Stimulated activated naive CD8-positive, alpha-beta T cell treated with anti-CD3 and anti-CD28 coated beads, Interleukin-15, Interleukin-2, amounts not matched to agents 100 U/mL and 50 U/mL, for 24 hours (primary cell): ENCODE measurements at places on chromosomes 3 and 15.
A peak's percentile ranks its signal among the peaks of the same experiment; 100 is the strongest.

GRCh38 chr15:25903024-25903581 lies 40.0 kb upstream of the ATP10A start:
- DNase-seq = peak; percentile 20

DNA sequence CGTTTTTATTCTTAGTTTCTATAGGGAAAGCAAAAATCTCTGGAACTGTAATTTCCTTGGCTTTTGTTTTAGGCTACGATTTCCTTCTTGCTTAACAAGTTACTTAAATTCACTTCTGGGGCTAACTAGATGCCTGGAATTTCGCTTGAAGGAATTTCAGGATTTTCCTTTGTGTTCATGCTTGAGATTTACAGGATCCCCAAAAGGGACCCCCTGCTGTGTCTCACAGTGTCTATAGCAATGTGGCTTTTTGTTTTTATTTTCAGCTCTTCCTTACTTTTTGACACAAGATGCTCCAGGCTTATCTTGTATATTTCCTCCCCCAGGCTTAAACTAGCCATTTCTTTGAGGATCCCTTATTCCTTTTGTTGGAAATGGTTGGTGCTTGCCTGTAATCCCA lies 95.5 kb upstream of the DPPA4 start:
- DNase-seq = no peak

- DNase-seq = no peak
These were observed 31.7 kb downstream of the CADPS start for GRCh38 chr3:62843508-62843907.

DNA sequence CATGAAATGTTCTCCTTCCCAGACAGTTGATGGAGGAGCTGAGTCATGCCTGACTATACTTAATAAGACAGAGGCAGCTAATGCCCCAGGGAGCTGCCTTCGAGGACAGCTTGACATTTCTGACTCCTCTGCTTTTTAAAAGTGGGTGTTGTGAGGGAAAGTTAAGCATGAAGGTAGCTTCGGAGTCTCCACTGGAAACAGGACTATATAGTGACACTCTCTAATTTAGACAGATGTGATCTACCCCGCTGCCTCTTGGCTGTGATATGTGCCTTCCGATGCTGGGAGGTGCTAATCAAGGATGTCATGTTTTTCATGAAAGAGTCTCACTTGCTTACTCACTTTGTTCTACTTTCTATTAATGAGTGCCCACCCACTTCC lies 72.7 kb downstream of the IL1RAP start:
- peak; percentile 47 for DNase-seq

DNA sequence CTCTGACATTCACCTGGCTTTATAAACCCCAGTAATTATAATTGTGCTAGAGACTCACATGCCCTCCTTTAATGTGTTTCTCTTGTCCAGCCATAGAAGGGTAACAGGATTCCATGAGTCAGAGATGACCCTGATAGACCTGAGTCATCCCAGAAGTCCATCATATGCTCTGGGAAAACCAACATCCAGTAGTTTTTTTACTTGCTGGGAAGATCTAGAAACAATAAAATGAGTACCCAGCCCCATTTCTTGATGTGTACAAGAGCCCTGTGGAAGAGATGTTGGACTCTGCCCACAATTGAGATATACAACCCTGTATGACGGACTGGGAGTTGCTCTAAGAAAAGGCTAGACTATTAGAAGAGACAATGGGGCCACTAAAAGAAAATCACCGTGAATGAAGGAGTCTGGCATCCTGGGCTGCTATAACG lies 22.4 kb upstream of the THUMPD3 start:
- no peak for DNase-seq

- no peak for DNase-seq
These were observed 652.0 kb upstream of the NECTIN3 start for GRCh38 chr3:110419601-110420000.

GRCh38 chr3:141524988-141525387 lies 38.2 kb downstream of the RASA2 start:
- DNase-seq = no peak

DNA sequence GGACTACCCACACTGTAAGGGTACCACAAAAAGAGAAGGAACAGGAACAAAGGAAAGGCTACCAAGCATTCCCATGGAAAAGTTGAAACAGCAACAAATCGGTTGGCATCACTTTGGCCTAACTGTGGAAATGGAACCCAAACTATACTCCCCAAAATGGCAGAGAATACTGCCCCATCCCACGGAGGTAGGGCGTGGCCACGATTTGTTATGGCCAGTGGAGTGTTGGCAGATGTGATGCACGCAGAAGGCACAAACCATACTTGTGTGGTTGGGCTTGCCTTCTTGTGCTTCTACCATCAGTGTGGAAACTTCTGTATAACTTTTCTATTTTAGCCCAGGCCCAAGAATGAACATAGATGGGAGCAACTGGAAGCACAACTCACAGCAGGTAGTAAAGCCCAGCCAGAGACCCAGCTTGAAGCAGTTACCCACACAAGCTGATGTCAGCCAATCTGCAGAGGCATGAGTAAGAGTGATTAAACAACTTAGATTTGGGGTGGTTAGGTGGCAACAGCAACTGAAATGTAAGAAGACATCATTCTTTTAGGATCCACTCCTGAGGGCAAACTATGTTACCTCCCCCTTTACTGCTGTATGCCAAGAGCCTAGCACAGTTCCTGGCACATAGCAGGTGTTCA lies 64.1 kb downstream of the BTD start:
- DNase-seq = no peak

- DNase-seq = no peak
These were observed 160.6 kb downstream of the APBA2 start for GRCh38 chr15:29046281-29046810.

- DNase-seq = peak; percentile 57
These were observed 45.1 kb downstream of the EFCAB12 start for GRCh38 chr3:129383292-129383860.

- DNase-seq = no peak
These were observed 366.5 kb downstream of the GAP43 start for GRCh38 chr3:115989684-115990421.

DNA sequence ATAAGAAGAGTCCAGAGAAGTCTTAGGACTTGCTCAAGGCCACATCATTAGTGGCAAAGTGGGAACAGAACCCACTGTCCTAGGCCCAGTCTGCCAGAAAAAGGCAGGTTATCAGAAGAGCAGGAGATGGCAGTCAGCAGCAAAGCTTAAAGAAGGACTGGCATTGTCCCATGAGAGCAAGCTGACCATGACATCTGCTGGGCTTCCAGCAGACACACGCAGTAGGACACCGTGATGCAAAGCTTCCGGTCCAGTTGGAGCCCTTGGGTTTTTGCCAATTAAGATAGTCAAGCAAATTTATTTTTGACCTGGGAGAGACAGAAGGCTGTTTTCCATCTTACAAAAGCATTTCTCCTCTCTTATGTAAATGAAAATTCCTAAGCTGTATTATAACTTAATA lies 42.1 kb downstream of the ZBTB38 start:
- no peak for DNase-seq

GRCh38 chr3:133295199-133295901 lies 104.5 kb upstream of the BFSP2 start:
- DNase-seq = no peak

DNA sequence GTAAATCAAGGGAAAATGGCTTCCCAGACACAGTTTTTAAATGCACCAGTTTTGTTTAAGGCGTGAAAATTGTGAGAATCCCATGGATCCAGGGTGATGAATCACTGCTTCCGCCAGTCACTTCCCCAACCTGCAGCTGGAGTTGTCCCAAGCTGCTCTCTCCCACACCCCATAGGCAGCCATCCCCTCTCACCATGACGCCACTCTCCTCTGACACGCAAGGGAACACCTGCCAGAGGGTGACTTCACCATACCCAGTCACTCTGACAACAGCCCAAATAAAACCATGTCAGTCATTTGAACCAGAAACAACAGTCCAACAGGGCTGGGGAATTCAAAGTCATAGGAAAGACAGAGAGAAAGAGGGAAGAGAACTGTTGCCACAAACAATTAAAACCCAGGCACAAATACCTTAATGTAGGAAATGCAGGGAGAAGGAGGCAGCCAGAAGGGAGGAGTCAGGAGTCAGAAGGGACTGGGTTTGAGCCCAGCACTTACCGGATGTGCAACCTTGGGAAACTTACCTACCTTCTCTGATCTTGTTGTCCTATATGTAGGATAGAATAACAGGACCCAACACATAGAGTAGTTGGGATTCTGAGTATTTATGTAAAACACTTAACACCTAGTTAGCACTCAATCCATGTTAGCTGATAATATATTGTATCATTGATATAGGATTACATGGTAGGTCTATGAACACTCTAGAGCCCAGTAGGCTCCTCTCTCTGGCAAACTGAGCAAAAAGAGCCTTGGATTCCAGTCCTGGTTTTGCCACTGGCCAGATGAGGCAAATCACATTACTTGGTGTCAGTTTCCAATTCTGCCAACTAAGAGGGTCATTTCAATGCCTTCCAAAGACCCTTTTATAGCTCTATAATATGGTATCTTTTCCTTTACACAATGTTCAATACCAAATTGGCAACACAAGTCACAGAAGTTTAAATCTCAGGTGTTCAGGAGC lies 326.3 kb upstream of the ICE2 start:
- no peak for DNase-seq

DNA sequence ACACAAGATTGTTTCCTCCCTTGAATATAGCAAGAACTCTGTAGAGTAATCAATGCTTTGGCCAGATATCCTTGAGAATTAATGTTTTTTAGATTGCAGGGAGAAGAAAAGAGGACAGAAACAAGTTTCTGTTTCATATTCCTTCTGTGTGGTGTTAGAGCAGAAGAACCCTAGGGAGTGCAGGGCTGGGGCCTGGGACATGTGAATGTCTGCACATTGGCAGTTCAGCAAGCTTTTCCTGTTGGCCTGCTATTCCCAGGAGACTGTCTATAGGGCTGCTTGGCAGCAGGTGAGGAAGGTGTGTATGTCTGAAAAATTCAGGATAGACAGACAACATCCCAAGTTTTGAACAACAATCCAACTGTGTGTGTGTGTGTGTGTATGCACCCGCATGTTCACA lies 13.6 kb upstream of the CNBP start:
- DNase-seq = no peak

DNA sequence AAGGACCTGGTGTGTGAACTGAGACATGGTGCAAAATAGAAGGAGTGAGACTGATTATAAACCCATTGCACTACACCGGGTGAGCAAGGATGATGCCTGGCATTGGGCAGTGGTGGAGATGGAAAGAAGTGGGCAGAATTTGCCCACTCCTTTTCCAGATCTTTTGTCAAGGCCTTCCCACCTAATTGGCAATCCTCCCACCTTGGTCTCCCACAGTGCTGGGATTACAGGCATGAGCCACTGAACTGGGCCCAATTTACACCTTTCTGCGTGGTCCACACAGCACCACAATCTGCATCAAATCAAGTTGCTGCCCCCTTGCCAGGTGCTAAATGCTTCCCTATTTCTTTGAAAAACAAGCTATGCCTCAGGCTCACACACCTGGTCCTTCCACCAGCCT lies 5.4 kb downstream of the FBXO40 start:
- no peak for DNase-seq

- DNase-seq = no peak
These were observed 136.1 kb upstream of the MME start for GRCh38 chr3:154943981-154944380.
